ENCODE measurements at places on chromosomes 1 and 21.
A peak's percentile ranks its signal among the peaks of the same experiment; 100 is the strongest.

- no peak for DNase-seq
Measured at GRCh38 chr1:64687725-64688327, 57.0 kb upstream of the RAVER2 start.

DNA sequence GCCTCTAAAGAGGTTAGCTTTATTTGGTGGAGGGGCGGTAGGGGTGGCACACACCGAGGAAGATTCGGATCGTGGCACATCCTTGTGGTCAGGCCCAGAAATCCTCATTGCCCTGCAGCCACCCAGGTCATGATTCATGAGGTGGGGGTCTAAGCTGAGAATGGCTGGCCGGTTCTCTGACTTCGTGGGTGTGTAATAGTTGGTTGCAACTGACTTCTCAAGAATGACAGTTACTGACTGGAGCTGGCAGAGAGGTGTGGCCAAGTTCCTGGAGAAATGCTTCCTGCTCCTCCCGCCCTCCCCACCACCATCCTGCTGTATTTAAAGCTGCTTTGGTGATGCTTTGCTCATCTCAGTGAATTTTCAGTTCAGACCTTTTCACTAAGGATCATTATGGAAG lies 198.6 kb downstream of the KIF26B start:
- DNase-seq, result no peak

GRCh38 chr1:23978805-23979204 lies 1.3 kb downstream of the SRSF10 start:
- no peak for DNase-seq

DNA sequence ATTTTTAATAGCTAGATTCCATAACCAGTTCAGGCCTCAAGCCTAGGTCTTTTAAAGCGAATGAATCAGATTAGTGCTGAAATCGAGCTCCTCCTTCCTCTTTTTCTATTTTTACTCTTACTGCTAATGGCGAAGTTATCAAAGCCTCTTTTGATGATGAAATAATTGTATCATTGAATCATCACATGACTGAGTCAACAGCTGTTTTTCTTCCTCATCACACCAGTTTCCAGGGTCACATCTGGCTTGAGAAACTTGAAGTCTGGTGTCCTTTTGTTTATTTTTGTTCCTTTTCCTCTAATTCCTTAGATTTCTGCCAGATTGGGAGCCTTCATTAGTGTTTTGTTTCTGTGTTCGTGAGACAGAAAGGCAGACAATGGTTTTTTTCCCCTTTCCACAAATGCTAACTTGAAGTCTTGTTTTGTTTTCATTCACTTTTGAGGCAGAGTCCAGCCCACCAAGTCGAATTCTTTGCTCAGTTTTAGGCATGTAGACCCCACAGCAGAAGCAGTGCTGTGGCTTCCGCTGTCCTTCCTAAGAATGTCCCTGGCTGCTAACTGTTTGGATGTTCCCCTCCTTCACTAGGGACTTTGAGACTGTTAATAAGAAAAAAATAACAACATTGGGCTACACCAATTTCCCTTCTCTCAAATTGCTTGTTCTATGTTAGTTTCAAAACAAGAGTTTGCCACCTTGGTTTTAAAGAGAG lies 51.9 kb upstream of the FMOD start:
- no peak for DNase-seq

DNA sequence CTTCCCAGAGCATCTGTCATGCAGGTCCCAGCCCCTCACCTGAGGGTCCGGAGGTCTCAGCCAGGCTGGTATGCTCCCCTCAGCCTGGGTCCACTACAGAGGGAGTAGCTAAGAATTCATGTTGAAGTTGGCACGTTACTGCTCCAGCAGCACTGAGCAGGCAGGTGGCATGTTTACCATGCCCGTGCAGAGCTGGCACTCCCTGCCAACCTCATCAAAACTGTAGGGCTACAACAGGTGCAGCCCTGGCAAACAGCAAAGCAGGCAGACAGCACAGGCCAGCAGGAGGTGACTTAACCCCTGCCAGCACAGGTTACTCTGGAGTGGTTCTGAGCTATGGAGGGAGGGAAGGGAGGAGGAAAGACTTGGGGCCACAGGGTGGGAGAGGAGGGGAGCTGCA lies 46.4 kb downstream of the NUAK2 start:
- peak; percentile 64 for DNase-seq

- no peak for DNase-seq
Measured at GRCh38 chr1:165476776-165477175, 31.9 kb upstream of the RXRG start.

DNA sequence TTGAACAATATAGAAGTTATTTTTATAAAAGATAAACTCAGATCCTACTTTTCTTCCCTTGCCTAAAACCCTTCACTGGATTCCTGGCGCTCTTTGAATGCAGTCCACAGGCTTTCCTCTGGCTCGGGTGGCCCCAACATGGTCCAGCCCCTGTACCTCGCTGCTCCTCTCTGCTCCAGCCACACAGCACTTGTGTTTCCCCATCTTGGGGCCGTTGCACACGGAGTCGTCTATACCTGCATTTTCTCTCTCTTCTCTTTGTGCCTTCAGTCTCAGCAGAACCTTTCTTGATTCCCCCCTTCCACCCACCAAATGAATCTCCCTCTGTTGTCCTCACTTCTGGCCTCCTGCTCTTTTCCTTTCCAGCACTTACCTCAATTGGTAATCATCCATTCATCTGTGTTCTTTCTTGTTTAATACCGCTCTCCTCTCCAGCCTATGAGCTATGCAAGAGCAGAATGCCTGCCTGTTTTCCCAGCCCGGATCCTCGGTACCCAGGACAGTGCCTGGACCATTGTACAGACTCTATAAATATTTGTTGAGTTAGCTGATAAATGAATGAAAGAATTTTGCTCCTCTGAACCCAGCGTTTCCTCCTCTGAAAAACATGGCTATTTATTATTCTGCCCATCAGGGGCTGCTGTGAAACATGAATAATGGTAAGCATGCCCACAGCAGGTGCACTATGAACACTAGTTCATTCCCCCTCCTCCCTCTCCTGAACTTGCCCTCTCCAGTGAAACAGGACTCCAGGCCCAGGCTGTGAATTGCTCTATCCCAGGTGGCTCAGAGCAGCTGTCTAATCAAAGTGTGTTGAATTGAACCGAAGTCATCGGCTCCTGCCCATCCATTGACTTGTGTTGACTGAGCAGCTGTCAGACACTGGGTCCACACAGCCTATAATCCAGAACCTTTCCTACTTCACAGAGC lies 266.9 kb downstream of the PTPRU start:
- peak; percentile 67 for DNase-seq

- no peak for DNase-seq
Measured at GRCh38 chr1:184930645-184931044, 43.7 kb downstream of the NIBAN1 start.

DNA sequence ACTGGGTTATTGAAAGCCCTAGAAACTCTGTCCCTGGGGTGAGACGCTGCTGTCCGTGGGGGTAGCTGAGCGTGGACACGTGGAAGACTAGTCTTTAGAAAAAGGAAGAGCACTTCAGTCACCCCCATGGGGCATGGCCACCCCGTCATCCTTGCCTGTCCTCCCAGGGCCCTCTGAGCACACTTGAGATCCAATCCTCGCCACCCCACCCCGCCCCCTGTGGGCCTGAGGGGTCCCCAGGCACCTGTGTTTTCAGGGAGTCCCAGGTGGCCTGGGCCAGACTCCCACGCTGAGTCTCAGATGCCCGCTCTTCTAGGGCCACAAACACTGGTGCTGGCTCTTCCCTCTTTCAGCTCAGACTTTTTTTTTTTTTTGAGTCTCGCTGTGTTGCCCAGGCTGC lies 2.5 kb downstream of the PRKCZ start:
- no peak for DNase-seq

DNA sequence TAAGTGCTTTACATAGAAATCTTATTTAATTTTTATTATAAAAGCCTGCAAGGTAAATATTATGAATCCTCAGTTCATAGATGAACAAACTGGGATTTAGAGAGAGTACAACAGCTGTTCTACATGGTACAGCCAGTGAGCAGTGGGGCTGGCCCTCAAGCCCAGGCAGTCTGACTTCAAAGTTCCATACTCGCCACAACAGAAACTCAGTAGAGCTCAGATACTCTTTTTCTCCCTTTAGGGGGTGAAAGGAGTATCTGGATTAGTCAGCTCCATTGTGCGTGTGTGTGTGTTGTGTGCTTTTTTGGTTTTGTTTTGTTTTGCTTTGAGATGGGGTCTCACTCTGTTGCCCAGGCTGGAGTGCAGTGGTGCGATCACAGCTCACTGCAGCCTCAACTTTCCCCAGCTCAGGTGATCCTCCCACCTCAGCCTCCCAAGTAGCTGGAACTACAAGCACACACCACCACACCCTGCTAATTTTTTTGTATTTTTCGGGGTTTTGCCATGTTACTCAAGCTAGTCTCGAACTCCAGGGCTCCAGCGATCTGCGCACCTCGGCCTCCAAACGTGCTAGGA lies 378.5 kb downstream of the SMYD3 start:
- no peak for DNase-seq

GRCh38 chr1:58249737-58250586 lies 296.6 kb downstream of the OMA1 start:
- no peak for DNase-seq

- DNase-seq, result no peak
Measured at GRCh38 chr21:36728371-36729111, 29.6 kb downstream of the SIM2 start.

DNA sequence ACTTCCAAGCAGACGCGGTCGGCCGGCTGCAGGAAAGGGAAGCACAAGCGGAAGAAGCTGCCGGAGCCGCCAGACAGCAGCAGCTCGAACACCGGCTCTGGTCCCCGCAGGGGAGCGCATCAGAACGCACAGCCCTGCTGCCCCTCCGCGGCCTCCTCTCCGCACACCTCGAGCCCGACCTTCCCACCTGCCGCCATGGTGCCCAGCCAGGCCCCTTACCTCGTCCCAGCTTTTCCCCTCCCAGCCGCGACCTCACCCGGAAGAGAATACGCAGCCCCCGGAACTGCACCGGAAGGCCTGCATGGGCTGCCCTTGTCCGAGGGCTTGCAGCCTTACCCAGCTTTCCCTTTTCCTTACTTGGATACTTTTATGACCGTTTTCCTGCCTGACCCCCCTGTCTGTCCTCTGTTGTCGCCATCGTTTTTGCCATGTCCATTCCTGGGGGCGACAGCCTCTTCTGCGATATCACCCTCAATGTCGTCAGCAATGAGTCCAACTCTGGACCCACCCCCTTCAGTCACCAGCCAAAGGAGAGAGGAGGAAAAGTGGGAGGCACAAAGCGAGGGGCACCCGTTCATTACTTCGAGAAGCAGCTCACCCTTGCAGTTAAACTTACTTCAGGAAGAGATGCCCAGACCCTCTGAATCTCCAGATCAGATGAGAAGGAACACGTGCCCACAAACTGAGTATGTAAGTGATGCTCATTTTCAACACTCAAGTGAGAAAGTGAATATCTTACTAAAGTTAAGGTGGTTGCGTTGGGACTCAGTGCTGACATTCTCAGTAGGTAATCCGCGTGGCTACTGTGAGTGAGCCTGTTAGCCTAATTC lies 25.5 kb downstream of the UTS2 start:
- DNase-seq, result no peak

DNA sequence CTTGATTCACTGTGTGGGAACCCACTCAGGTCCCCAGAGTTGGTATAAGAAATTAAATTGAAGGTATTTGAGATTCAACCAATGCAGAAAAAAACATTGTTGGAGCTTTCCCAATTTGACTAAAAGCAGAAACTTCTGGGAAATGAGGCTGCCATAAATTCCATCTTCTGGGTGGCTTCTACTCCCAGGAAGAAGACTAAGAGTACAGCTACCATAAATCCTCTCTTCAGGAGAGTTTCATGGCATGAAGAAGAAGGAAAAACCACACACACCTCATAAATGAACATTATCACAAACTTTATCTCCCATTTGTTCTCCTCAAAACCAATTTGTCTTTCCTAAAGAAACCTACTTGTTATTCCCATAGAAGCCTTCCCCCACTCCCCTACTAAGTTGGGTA lies 283.9 kb downstream of the DPYD start:
- DNase-seq, result no peak

DNA sequence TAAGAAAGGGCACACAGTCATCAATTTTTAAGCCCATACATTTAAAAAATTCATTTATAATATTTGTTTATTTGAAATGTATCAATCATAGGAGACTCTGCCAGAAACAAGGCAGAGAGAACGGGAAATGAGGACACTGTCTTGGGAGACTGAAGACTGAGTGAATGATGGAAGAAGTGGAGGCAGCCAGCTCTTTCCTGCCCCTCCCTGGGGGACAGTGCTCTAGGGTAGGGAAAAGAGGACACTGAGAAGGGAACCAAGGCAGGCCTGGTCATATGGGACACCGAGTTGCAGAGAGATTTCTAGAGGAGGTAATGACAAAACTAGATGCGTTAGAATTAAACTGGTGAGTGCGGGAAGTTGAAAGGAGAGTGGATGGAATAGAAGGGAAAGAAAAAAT lies 31.6 kb downstream of the EEIG2 start:
- DNase-seq, result no peak

GRCh38 chr21:21101911-21102310 lies 103.7 kb downstream of the NCAM2 start:
- no peak for DNase-seq

DNA sequence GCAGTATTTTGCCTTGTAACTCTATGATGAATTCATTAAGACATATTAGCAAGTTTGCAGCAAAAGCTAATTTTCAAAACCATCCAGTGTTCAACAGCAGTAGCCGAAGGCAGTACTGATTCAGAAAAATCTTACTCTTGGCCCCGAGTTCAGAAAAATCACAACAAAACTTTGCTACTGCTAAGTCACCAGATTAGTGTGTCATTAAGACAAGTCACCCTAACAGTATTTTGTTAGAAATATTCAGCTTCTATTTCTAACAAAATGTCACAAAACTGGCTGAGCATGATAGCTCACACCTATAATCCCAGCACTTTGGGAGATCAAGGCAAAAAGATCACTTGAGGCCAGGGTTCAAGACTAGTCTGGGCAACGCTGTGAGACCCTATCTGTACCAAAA lies 8.2 kb downstream of the GTF2B start:
- no peak for DNase-seq

- no peak for DNase-seq
Measured at GRCh38 chr21:37231249-37231645, 35.9 kb downstream of the VPS26C start.

DNA sequence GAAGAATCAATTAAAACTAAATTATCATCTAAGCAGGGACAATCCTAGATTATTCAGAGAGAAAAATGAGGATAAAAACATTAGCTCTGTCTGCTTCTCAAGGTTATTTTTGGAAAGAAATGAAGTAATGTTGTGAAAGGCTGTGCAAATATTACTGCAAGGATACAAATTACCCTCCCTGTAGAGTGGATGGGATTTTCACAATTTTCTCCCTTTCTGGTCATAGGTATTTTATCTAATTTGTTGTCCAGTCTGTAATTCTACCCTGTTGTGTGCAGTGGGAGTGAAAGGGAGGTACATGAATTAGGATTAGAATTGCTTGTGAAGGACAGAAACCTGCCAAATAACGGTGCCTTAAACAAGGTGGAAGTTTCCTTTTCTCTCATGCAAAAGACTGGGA lies 54.7 kb downstream of the MAP3K7CL start:
- DNase-seq, result no peak

DNA sequence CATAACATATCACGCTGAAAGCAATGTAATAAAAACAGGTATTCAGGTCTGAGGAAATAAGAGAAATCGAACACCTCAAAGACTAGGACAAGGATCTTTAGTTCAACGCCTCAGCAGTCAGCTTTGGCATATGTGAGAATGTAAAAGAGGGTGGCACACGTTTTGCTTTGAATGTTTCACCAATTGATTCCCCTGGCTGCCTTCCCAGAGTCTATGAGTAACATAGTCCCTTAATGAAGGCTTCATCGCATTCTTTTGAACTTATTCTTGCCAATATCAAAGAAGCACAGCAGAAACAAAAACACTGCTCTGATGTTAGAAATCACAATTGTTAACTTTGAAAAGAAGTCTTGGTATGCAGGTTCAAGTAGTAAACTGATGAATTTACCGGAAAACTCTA lies 764.8 kb downstream of the ADGRL2 start:
- no peak for DNase-seq
